ENCODE measurements at places on chromosomes 11 and 22.

GRCh38 chr22:36449596-36450175, 31.8 kb downstream of the TXN2 start:
- DNase-seq = no peak

DNA sequence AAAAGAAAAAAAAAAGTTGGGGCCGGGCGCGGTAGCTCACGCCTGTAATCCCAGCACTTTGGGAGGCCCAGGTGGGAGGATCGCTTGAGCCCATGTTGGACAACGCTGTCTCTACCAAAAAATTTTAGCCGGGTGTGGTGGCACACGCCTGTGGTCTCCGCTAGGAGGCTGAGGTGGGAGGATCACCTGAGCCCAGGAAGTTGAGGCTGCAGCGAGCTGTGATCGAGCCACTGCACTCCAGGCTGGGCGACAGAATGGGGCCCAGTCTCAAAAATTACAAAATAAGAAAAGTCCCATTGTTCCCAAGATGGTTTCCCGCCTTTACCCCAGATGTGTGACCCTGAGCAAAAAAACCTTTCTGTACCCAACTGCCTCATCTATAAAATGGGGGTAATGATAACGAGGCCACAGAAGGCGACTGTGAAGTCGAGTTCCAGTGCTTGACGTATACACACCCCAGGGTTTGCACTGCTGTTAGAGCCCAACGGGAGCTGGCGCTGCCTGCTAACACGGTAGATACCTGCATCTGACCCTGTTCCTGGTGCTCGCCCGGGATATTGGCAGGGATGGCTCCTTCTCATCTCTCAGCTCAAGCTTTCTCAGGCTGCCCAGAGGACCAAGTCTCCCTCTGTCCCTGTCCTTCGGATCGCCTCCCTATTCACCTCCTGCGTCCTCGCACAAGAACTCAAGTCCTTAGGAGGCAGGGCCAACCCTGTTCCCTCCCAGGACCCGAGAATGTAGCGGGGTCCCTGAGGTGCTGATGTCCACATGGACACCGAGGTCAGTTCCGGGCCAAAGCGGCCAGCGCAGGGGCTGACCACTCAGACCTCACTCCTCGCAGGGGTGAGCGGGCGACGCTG, 1.1 kb upstream of the RPLP2 start:
- DNase-seq = peak; percentile 66

DNA sequence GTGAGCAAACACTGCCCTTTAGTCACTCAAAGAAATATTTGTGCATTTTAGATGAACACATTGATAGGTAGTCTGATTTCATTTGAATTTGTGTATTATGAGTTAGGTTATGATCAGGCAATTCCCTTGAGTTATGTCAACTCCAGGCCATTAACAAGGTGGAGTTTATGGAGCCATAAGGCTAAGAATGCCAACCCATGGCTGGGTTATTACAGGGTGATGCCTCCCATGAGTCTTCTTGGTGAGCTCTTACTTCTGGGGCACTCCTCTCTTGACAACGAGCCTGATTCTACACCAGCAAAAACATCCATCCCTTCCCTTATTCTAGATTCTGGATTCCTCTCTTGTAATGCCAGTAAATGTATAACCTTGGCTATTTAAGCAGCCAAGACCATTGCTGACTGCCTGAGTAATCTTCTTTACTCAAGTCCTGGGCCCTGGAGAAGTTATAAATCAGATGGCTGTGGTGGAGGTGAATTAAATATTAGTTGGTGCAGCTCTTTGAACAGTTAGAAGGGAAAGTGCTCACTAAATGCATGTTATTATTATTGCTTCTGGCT, 645.7 kb upstream of the TENM4 start:
- no peak for DNase-seq

GRCh38 chr11:65278356-65278755, 16.6 kb downstream of the POLA2 start:
- no peak for DNase-seq

DNA sequence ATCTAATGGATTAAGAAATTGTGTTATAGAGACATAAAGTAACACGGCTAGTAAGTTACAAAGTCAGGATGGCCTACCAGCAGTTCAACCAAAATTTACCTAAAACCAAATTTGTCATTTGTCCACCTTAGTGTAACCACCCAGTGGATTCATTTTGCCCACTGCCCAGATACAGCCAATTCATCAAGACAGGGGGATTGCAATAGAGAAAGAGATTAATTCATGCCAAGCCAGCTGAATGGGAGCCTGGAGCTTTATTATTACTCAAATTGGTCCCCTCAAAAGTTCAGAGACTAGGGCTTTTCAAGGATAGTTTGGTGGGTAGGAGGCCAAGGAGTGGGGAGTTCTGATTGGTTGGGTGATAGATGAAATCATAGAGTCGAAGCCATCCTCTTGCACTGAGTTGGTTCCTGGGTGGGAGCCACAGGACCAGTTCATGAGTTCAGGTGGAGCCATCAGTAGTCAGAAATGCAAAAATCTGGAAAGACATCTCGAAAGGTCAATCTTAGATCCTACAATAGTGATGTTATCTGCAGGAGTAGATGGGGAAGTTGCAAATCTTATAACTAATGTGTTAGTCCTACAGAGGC, 304.2 kb upstream of the CADM1 start:
- DNase-seq = no peak

DNA sequence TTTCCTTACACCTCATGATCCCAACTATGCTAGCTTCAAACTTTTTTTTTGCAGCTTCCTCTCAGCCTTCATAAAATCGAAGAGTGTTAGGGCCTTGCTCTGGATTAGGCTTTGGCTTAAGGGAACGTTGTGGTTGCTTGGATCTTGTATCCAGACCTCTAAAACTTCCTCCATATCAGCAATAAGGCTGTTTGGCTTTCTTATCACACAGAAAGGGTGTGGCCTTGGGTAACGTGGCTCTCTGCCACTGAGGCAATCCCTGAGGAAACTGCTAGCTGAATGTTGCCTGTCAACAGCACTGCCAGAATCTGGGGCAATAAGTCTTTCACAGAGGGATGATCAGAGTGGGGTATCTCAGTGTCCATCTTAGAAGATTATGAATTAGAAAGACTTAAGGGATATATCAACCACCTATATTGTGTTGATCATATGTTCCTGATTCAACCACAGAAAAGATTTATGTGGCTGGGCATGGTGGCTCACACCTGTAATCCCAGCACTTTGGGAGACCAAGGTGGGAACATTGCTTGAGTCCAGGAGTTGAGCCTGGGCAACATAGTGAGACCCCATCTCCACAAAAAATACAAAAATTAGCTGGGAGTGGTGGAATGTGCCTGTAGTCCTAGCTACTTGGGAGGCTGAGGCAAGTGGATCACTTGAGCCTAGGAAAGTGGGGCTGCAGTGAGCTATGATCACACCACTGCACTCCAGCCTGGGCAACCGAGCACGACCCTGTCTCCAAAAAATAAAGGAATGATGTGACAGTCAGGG, 12.5 kb upstream of the CUL5 start:
- no peak for DNase-seq
